Activated CD4-positive, alpha-beta memory T cell treated with anti-CD3 and anti-CD28 coated beads for 36 hours (primary cell): ENCODE measurements at places on chromosomes 5 and 9.
A peak's percentile ranks its signal among the peaks of the same experiment; 100 is the strongest.

DNA sequence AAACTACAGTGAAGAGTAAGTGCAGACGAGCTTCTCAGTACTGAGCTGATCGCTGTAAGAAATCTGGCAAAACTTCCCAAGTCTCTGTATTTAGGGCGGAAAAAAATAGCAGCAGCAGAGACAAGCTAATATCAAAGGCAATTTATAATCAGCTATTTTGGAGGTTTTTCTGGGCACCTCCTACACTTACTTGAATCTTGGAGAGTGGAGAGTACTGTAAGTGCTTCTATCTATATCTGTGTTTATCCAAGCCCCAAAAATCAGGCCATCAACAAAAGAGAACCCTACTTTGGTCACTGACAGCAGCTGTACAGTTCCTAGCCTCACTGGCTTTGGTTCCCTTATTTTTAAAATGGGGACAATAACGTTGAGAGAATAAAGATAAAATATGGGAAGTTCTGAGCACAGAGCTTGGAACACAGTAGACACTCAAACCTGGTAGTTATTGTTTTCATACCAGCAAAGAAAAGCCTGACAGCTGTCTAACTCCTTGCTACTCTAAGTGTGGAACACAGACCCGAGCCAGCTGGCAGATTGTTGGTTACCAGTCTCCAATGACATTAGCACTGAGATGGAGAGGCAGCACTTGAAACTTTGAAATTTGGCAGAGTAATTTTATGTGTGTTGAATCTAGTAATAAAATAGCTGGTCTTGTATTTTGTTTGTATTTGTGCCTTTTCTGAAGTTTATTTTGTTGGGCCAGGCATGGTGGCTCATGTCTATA, 96.0 kb upstream of the SLC28A3 start:
- no peak for DNase-seq

DNA sequence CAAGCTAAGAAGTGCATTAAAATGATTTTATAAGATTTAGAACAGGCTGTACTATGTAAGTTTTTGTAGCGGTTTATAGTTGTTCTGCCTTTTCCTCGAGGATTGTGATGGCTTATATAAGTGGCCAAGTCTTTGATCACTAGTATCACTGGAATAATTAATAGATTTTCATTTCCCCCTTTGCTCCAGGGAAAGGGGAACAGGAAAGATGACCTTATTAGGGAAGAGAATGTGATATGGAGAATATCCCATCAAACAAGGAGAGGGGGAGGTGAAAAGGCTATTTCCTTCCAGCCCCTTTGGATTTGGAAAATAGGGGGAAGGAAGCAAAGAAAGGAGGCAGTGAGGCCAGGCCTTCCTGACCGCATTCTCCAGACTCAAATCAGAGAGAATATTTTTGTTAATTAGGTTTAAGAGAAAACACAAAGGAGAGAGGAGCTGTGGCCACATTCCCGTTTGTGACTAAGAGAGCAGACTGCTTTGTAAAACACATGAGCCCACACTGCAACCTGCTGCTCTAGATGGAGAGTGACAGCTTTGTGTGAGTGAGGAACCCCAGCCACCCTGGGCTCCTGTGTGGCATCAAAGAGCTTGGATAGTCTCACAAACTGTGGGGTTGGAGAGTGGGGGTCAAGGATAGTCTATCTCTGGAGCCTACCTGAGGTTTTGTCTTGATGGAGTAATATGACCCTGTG, 359.5 kb downstream of the DTWD2 start:
- DNase-seq, result no peak

DNA sequence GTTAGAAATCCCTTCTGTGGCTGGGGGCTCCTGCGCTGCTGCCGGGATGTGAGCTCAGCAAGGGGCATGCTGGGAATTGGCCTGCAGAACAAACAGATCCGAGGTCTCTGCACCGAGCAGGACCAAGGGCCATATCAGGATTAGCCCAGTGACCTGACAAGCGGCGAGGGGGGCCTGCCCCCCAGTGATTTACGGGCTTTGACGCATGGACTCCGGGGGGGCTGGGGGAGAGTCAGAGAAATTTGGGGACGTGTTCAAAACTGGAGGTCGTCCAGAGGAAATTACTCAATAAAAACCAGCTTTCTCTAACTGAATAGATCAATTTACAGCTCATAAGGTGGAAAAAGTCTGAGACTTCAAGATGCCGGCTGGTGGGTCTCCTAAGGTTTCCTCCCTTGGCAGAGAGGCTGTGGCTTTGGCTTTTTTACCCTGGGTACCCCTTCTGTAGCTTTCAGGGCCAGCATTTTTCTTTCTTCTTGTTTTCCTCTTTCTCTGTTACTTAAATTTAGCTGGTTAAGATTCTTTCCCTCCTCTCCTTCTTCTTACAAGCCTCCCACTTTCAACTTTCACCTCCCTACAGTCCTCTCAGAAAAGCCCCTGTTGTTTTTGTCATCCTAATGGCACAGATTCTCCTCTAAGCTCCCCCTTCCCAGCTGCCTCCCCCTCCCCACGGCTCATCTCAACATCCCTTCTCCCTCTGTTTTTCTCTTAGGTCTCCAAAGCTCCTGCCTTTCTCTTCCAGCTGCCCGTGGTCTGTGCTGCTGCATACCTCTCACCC, 551.0 kb downstream of the CCDC171 start:
- no peak for DNase-seq

DNA sequence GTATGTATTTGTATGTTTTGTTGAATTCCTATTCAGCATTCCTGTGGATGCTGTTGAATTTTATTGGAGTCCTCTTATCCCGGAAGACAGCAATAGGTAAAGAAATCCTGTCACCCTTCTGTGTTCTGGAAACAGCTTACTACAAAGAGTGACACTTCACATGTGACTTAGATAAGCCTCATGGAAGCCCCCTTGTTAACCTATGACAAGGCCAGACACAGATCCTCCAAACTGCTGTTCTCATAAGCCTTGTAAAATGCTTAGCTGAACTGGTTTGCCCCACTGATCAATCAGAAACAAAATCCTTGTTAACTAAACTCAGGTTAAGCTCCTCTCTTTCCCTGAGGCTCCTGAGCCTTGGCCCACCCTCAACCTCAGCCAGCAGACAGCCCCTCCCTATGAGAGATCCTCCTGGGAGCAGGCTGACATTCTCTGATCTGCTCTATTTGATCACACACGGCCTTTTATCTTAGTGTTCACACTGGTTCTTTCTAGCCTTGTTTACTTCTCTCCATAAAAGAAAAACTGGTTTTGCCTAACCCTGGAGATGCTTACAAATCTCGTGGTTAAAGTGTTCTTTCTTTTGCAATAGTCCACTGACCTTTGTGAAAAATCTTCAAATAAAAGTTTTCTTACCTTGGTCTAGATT, 29.4 kb upstream of the ATP6V1G1 start:
- no peak for DNase-seq

DNA sequence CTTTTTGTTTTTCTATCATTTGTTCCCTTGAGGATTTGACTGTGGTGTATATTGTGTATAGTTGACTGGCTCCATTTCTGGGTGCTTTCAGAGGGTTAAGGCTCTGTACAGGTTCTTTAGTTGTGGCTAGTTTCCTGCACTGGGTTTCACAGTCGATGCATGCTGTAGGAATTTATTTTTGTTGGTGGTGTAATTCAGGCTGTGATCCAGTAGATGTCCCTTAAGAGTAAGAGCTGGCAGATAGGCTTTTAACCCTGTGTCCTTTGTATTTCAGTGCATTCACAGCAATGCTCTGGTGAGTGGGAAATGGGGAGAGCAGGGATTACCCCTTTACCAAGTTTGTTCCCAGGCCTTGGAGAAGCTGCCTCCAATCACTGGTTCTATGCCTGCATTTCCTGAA, 112.9 kb downstream of the SPATA31D1 start:
- DNase-seq, result no peak

DNA sequence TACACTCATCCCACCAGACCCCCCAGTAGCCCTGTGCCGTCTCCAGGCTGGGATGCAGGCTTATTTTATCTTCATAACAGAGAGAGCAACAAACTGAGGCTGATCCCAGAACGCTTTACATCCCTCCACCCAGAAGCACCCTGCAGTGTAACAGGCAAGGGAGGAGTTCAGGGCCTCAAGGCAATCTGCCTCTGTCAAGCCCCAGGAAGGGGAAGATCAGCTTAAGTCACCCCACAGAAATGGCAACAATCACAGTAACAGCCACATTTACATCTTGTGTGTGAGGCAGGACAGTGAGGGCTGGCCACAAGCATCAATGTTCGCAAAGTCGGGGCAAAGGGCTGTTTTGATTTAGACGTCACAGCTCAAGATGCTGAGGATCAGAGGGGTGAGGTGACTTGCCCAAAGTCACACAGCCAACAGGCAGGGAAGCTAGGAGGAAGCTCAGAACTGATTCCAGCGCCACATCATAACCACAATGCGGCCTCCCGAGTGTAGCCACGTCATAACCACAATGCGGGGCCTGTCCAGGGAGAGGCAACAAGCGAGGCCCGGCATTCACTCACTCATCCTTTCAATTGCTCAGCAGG, 14.4 kb downstream of the STK10 start:
- DNase-seq, result peak; percentile 95

- DNase-seq, result no peak
Measured at GRCh38 chr9:95756986-95757385, 118.5 kb upstream of the ERCC6L2 start.

DNA sequence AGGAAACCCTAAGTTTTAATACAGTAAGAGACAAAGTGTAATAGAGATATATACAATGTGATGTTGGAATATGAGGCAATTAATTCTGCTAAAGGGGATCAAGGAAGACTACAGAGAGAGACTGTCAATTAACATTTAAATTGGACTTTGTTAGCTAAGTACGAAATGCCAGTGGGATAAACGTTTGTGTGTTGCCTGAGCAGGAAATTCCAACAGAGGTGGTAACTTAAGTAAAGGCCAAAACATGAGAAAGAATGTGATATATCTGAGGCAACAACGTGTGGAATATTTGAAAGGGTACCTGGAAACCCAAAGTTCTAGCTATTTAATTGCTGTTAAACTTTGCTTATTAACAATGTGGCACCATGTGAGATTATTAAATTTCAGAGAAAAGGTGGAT, 1666.9 kb upstream of the WWC1 start:
- DNase-seq, result no peak
